Activated T-cell treated with anti-CD3 and anti-CD28 coated beads, Interleukin-2, amount 50 U/mL, for 1 hour (primary cell): ENCODE measurements at places on chromosomes 5 and 9.

DNA sequence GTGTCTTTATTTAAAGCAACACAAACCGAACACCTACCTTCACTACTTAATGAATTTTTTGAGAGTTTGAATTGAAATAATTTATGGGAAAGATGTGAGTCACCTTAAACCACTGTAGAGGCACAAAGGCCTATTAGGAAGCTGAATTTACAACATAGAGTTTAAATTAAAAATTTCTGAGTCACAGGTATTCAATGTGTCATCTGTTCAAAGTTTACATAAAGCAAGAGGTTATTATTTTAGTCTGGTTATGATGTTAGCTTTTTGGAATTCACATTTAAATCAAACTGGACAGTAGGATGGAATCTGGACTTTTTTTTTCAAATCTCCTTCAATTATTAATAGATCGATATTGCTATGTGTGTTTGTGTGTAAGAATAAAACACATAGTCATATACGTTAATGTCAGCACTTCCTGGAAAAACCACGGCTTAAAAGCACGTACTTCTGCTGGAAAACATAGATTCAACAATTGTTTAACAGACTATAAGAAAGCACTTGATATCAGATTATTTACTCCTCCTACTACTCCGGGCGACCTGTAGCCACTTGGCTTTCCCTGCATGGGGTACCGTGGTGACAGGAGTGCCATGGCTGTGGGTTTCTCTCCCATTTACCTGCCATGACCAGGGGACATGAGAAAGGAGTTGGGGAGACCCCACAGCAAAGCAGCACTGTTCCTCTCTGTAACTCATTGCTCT is 638.6 kb downstream of the SEMA5A start:
- DNase-seq, result no peak

DNA sequence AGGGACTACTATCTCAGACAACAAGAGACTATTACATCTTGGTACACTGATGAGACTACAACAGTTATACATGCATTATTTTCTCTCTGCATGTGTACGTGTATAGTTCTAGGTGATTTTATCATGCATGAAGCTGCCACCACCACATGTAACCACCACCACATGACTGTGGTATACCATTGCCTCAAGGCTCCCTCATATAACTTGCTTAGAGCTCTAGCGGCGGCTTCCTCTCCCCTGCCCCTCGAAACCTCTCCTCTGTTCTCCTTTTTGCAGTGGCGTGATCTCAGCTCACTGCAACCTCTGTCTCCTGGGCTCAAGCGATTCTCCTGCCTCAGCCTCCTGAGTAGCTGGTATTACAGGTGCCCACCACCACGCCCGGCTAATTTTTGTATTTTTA is 162.3 kb downstream of the AOPEP start:
- DNase-seq, result no peak

- DNase-seq, result no peak
Observed at GRCh38 chr5:137867664-137868063, at the start of gene MYOT. MYOT (plus strand) TSS chr5:137867860; CDS start chr5:137870652, 2,792 bp downstream.

DNA sequence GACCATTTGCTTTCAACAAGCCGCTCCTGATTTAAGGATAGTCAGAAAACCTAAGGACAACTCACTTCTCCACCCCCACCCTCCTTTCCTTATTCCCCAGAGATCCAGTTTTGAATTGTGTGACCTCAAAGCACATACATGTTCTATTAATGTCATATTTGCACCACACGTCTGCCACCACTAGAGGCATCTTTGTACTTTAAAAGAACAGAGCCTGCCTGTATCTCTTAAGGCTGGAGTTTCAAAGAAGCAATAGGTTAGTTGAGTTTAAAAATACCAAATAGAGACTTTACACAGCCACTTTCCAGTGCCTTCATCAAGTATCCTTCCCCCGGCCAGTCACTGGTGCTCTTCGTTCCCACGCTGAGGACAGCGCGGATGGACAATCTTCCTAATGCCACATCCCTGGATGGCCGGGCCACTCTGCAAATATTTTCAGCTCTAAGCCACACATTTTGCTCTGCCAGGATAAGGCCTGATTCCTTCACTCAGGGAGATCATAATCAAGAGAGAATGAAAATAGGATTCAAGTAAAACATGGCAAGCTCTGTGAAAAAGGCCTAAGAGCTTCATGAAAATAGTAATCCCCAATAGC is 146.3 kb downstream of the SNCAIP start:
- DNase-seq, result no peak

DNA sequence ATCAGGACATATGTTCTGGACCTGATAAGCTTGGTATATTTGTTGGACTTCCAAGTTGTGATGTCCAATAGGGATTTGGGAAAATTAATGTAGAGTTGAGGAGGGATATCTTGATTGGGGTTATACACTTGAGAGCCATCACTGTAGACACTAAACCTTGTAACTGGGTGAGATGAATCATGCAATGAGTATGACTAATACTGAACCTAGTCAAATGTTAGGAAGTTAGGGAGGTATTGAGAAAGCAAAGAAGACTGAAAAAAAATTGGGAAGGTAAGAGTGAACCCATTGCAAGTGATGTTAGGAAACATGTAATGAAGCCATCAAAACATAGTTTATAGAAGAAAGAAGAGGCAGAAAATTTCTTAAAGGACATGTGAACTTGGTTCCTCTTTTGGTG is 668.4 kb upstream of the CDH9 start:
- DNase-seq, result no peak

DNA sequence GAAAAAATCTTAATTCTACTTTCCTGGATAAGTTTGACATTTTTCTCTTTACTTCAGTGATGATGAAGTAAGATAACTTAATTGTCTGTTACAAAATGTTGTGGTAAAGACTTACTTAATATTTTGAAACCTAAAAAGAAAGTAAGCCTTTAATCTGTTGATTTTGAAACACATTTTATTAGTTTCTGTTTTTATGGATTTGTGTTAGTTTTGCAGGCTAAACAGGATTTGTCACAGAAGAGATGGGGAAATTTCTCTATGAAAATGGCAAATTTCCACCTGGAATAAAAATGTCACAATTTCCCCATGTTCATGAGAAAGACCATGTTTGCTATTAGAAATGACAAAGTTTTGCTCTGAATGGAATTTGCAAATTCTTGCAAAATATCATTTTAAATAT is 237.1 kb downstream of the RFX3 start:
- DNase-seq, result no peak

- no peak for DNase-seq
Observed at GRCh38 chr5:10612251-10612650, 48.4 kb downstream of the ANKRD33B start.
